ENCODE measurements at places on chromosomes 5 and 9.

DNA sequence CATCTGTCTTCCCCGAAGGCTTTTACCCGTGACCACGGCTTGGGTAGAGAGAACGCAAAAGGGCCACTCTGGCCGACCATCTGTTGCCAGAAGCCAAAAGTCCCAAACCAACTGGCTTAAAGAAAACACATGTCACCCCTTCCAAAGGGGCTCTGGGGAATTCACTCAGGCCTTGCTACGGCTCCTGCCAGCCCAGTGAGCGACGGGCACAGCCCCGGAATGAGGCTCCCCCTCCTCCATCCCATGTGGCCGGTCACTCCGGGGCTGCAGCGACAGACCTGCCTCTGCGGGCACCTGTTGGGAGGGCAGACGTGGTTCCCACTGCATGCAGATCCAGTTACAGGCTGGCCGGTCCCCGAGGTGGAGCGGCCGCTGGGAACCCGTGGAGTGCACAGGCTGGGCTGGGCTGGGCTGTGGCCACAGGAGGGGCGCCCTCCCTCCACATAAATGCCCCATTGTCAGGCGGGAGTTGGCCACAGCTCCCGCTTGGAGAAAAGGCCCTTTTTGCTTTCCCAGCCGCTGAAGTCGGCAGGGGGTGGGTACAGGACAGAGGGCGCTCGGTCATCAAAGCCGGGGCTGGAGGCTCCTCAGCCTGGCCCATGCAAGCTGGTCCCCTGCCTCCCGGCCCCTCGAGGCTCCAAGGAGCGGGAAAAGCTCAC is 19.9 kb downstream of the NOTCH1 start:
- no peak for DNase-seq

DNA sequence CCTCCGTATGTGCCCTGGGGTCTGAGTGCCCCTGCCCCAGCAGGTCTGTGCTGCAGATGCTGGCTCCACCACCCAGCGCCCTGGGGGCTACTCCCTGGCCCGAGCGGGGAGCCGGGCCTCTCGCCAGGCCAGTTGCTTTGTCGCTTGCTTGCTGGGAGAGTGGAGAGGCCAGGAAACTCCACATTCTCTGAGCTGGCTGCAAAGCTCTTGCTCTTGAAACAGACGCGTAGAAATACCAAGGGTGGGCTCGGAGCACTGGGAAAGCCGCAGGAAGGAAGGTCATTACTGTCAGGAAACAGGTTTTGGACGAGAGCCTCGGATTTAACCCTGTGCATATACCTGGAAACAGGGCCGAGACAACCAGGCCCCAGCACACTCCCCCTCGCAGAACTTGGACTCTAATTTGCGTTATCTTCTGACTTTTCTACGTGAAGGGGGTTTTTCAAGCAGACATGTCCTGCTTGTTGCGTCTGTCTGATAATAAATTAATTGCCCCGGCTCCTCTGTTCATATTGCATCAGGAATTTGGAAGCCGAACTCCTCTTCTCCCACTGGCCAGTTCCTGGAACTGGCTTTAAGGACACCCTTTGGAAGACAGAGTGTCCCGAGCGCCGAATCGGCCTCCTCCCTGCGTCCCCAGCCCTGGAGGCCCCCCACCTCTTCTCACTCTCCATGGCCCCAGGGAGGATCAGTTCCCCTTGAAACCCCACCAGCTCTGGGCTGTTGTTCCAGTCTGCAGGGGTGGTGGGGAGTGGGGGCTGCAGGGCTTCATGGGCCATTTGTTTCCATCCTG is 11.2 kb downstream of the ADAMTSL2 start:
- no peak for DNase-seq

GRCh38 chr9:121886759-121887485 is 206.2 kb downstream of the TTLL11 start:
- no peak for DNase-seq

GRCh38 chr5:113909782-113910181 is 396.3 kb downstream of the YTHDC2 start:
- DNase-seq = no peak

- DNase-seq = no peak
Measured at GRCh38 chr9:68711281-68711680, 6.2 kb downstream of the PIP5K1B start.

DNA sequence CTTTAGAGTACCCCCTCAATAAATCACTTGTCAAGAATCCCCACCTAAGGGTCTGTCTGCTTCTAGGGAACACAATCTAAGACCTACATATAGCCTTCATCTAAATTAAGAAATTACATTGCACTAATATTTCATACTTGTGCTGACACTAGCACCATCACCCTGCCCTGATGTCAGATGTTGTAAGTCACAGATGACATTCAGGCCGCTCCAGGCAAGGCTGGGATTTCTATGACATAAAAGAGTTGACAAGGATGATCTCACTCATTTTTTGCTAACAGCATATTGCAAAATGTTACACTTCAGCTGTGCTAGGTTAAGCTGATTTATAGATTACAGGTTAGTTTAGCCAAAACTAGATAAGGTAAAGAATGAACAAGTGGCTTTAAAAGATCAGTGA is 372.5 kb upstream of the GRIA1 start:
- DNase-seq = no peak

GRCh38 chr9:89347651-89348050 is 29.4 kb downstream of the SECISBP2 start:
- DNase-seq = no peak

GRCh38 chr9:126204708-126205225 is 121.9 kb upstream of the MVB12B start:
- DNase-seq = no peak

GRCh38 chr9:134851020-134851419 is 29.6 kb upstream of the FCN2 start:
- no peak for DNase-seq

DNA sequence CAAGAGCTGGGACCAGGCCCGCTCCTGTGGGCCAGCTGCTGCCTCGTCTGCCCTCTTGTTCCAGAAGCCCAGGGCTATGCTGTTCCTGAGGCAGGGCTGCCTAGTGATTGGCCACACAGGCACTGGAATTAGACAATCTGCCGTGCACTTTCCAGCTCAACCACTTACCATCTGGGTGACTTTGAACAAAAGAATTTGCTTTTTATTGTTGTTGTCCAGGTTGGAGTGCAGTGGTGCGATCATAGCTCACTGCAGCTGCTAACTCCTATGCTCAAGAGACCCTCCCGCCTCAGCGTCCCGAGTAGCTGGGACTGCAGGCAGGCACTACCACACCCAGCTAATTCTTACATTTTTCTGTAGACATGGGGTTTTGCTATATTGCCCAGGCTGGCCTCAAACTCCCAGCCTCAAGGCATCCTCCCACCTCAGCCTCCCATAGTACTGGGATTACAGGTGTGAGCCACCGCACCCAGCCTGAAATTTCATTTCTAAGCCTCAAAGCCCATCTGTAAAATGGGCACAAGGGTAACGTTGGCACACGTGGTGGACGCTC is 1.2 kb upstream of the NEK6 start:
- no peak for DNase-seq

DNA sequence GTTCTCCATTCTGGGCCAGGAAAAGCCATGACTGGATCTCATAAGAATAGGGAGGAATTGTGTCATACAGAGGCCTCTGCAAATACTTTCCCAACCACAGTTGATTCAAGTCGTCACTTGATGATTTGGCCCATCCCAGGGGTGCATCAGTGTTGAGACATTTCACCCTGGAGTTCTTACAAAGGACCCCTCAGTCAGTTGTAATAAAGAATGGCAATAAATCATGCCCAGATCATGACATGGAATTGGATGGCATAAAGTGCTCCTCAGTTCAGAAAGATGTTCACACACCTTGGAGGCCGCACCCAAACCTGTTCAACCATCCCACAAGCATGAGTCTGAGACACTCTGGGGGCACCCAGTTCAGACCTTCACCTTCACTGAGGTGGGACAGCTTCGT is 168.1 kb downstream of the NR3C1 start:
- no peak for DNase-seq

DNA sequence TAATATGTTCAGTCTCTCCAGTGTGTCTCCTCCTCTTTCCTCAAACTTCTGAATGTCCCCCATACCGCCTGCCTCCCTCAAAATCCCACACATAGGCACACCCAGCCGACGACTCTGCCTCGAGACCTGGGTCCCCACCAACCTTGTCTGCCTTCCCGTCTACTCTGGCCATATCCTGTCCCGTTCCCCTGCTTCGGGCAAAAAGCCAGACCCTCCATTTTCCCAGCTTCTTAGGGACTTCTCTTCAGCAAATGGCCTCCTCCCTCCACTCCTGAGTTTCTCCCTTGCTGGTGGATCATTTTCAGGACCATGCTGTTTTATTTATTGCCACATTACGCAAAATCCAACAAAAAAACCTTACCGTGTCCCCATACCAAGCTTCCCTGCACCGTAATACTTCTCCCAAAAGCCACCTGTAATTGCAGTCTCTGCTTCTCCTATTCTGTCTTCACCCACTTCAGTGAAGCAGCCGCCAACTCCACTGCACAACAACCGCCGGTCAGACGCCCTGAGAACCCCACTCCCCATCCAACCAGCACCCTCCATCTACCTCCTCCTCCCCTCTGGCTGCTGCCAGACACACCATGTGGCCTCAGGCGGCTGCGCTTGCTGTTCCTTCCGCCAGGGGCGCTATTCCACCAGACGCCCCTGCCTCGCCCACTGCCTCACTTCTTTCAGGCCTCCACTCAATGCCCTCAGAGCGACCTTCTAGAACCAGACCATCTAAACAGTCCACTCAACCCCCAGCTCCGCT is 117.0 kb downstream of the TRPM6 start:
- DNase-seq = peak; percentile 47

DNA sequence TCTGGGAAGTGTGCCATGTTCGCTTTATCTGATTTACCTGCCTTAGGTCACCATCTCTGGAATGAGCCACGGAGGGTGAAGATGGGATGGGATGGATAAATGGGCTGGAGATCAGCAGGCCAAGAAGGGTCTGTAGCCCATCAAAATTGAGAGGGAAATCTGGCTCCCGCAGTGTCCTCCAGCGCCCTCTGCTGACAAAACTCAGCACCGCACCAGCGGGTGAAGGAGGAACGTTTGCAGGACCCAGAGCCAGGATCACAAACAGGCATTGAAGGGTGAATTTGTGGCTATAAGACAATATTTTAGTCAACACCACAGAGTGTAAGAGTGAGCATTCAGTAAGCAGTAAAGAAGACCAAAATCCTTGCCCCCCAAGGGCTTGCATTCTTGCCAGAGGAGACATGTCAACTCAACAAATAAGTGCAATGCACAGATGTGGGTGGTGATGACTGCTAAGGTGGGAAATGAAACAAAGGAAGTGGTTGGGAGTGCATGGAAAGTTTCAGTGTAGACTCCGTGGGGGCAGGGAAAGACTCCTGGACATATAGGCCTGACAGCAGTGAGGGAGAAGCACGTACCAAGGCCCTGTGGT is 124.4 kb downstream of the TENT4A start:
- DNase-seq = peak; percentile 65

DNA sequence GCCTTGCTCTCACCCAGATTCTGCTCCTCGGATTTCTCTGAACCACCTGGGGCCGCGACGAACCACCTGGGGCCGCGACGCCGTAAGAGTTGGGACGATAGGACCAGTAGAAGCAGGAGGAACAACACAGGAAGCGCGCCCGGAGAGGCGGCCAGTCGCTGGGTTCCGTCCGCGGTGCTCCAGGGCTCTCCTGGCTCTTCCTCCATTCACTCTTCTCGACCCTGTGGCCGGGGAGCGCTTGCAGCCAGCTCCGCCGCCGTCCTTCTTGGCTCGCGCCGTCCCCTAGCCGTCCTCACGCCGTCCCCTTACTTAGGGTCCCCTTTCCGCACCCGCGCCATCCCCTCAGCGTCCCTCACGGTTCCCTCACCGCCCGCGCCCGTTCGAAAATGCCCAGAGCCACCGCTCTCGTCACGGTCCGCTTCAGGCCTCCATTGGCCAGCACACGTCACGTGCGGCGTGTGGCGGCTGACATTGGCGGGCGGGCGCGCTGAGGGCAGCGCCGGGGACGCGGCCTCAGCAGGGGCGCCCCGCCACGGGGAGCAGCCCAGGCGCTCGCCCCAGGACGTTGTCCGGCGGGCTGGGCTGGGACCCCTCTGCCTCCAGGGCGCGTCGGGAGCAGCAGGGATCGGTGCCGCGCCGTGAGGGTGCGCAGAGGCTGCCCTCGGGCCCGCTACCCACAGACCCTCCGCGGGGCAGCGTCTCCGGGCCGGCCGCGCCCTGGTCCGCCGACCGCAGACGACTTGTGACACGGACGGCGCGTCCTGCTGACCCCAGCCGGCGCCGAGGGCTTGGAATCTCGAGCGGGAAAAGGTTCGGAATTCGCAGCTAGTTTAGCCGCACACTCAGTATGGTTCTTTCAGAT is 53.7 kb upstream of the PTPDC1 start:
- peak; percentile 83 for DNase-seq

DNA sequence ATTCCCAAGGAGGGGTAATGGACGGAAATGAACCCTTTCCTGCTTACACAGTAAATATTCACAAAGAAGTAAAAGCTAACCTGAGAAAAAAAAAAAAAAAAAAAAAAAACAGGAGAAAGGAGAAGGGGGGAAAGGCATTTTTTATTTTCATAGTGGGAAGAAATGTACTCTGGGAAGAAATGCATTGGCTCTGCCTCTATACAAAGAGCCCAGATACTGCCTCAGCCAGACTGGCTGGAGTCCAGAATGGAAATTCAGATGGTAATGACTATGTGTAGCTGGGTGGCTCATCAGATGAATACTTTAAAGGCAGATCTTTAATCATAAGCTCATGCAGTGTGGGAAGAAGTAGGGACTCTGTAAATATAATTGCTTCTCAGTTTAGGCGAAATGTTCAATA is 124.9 kb upstream of the ZNF608 start:
- DNase-seq = no peak

DNA sequence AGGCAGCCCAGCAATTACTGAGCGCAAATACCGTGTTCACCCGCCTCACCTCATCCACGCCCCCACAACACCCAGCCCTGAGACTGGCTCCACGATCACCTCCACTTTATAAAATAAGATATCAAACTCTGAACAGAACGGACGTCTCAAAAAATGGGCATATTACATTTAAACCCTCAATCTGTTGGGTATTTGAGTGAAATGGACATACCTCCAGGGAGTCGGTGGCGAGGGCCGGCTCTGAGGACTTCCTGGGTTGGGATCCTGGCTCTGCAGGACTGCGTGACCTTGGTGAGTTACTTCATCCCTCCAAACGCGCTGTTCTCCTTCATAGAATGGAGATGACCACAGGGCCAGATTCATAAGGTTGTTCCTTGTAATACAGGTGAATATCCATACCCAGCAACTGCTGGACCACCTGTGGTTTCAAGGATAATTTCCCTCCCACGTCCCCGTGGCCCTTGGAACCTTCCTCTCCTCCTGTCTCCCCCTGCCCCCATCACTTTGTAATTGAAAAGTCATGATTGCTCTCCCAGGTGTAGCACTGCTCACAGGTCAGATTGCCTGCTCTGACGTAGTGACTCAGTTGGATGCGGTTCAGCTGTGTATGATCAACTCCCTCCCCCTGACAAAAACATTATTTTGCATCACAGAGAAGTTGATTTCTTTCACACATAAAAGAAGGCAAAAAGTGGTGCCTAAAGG is 135.6 kb downstream of the KCNIP1 start:
- DNase-seq = no peak

GRCh38 chr9:20307621-20308020 is 314.7 kb downstream of the MLLT3 start:
- DNase-seq = no peak

GRCh38 chr9:116589392-116590354 is 97.4 kb upstream of the TRIM32 start:
- DNase-seq = peak; percentile 41
